ENCODE measurements at places on chromosomes 1 and 21.

- no peak for DNase-seq
These were observed 35.1 kb upstream of the IFNGR2 start for GRCh38 chr21:33368124-33368523.

GRCh38 chr1:38715415-38715814, 144.2 kb downstream of the RRAGC start:
- no peak for DNase-seq

- no peak for DNase-seq
These were observed 13.5 kb downstream of the FALEC start for GRCh38 chr1:150529017-150529416.

DNA sequence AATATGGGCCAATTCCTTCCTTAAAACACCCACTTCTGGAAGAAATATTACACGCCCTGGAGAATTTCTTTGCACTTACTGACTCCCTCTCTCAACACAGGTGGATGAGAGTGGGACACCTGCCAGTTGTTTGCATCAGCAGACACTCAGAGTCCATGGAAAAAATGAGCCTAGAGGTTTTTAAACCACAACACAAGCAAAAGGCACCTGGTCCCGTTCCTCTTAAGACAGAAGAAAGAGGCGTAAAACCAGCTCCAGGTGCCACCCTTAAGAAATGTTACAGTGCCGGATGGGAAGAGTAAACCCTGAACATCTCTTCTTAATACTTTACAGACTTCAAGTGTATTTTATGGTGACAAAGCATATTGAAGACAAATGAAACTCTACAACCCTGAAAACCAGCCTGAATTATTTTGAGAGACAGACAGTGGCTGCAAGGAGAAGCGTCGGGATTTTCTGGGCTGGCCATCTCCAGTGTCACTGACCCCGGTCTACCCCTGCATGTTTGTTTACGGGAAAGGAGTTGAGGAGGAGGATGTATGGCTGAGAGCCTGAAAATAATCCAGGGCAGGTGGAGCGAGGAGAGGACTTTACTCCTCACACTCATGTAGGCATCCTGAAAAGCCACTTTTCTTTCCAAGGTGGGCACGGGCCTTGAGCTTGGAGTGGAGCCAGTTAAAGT, 7.8 kb upstream of the RIPK4 start:
- DNase-seq = no peak

- no peak for DNase-seq
These were observed 12.4 kb upstream of the PAPPA2 start for GRCh38 chr1:176450526-176450925.

DNA sequence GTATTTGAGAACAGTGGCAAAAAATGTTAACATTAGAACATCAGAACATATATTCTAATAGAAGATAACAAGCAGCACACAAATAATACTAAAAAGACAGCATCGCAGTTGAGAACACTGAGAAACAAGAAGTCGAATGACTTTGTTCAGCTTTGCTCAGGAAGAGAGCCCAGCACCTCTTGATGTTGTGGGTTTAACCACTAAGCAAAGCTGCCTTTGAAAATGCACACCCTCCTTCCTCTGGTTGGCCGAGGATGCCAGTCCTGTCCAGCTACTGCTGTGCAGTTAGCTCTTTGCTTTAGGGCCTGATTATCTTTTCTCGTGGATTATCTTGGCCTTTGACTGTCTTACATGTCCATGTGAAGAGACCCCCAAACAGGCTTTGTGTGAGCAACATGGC, 60.5 kb downstream of the SPATA46 start:
- DNase-seq = no peak

- DNase-seq = peak; percentile 18
These were observed 4.2 kb downstream of the LGR6 start for GRCh38 chr1:202197653-202198365.

GRCh38 chr1:229970714-229971113, 96.3 kb upstream of the GALNT2 start:
- DNase-seq = no peak

GRCh38 chr1:199724049-199724448, 303.5 kb upstream of the NR5A2 start:
- no peak for DNase-seq

DNA sequence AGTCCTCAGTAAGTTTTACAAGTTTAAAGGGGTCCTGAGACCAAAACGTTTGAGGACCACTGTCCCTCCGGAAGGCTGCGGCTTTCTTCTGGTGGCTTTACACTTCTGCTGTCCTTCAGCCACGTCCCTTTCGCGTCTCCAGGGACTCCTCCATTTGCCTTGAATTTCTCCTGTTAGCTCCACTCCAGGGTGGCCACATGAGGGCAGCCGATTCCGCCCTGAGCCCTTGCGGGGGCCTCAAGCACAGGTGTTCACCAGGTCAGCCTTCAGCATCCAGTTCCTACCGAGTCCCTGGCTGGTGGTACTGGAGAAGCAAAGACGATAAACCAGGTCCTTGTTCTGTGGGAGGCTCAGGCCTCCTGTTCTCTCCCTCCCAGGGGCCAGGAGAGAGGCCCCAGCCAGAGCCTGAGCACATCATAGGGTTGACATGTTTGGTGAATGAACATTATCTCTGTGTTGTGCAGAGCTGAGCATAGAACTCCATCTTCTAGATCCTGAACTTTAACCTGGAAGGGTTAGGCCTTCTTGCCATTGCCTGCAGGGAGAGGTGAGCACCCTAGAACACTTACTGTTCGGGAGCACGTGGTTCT, 27.4 kb upstream of the COQ8A start:
- DNase-seq = no peak

- no peak for DNase-seq
These were observed 17.9 kb upstream of the MIIP start for GRCh38 chr1:12001249-12001917.

- no peak for DNase-seq
These were observed 775 bp upstream of the EFCAB14 start for GRCh38 chr1:46719689-46720088.

- DNase-seq = no peak
These were observed 471.3 kb downstream of the LMO4 start for GRCh38 chr1:87800006-87800405.

GRCh38 chr21:27225151-27225550, 258.3 kb upstream of the ADAMTS5 start:
- no peak for DNase-seq

- no peak for DNase-seq
These were observed 689.5 kb upstream of the NCAM2 start for GRCh38 chr21:20308586-20309315.

GRCh38 chr21:43790010-43790524, 690 bp downstream of the RRP1 start:
- no peak for DNase-seq

- DNase-seq = no peak
These were observed 308.9 kb downstream of the CEP170 start for GRCh38 chr1:242946206-242946605.

DNA sequence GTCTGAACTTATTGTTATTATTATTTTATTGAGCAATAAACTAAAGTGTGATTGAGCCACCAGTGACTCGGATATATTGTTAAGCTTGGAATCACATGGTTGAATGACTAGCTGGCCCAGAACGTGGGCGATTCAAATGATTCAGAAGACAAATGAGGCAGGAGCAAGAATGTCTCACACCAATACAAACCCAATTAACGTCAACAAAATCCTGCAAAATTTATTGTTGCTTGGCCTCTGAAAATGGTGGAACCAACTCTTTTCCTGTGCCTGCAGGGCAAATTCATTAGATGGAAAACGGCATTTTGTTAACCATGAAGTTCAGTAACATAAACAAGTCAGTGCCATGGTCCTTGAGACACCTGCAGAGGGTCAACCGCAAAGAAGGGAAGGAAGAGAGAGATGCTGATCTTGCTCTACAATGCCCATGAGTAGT, 482.0 kb downstream of the SETD4 start:
- no peak for DNase-seq

- DNase-seq = no peak
These were observed 8.2 kb downstream of the ZSWIM5 start for GRCh38 chr1:45198185-45198584.

GRCh38 chr1:112686417-112686816, 12.0 kb downstream of the MOV10 start:
- DNase-seq = no peak
